ENCODE measurements at places on chromosomes 1 and 21. TPM values are rescaled to one million over a fixed set of nuclear protein-coding genes. Genes with fewer than 3 reads are reported as not detected.

TMEM82 gene
- not detected for total RNA-seq

DNA sequence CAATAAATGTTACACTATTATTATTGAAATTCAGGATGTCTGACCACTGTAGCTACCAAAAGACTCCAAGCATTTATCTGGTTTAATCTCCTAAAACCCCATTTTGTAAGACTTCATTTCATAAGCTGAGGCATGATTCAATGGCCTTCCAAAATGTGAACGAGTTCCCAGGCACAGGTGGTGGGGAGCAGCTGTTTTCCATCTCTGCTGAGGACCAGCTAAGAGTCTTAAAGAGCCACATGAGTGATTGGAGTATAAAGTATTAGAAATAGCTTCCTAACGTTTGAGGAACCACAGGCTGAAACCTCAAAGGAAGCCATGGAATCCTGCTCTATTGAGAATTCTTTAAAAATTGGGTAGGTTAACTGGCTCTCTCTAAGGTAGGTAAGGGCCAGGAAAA, 44.9 kb downstream of the SEC16B start:
- no peak overlapping the region for H3K4me3 ChIP-seq
- H3K27me3 ChIP-seq: no peaks in the 10 kb centered on the region
- H3K27ac ChIP-seq: no peak overlapping the region
- DNase-seq: no peak
- H3K36me3 ChIP-seq: no peaks in the 10 kb centered on the region
- H3K4me1 ChIP-seq: no peaks in the 10 kb centered on the region

- H3K4me1 ChIP-seq: peaks cover 38% of the 10 kb centered on the region
- no peak for DNase-seq
- no peak overlapping the region for H3K27ac ChIP-seq
- H3K36me3 ChIP-seq: no peaks in the 10 kb centered on the region
- no peak overlapping the region for H3K4me3 ChIP-seq
- H3K27me3 ChIP-seq: no peaks in the 10 kb centered on the region
Measured at GRCh38 chr1:155073377-155074242, 5.0 kb upstream of the EFNA3 start.

GRCh38 chr21:42027822-42028765, 17.9 kb upstream of the ZBTB21 start:
- H3K36me3 ChIP-seq: no peaks in the 10 kb centered on the region
- DNase-seq: peak; percentile 83
- H3K4me1 ChIP-seq: peaks cover 15% of the 10 kb centered on the region

DNA sequence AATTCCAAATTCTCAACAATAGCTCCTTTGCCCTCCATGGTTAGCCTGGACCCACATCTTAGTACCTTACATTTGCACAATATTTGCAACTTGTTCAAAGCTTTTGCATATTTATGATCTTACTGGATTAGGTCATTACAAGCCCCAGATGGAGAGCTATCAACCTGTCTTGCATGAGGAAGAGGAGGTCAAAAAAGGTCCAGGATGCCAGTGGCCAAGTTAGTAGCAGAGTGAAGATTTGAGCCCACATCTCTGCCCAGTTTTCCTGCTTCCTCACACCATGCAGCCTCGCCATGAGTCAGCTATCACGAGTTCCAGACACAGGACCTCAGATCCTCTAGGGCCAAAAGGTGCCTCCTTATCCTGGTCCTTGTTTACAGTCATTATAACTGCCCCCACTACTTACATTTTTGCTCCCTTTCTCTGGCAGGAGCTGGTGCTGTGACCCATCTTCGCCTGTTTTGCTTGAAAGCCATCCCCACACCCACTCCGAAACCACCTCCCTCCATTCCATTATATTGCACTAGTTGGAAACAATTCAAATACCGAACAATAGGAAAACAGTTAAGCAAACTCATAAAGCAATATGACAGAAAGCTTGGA, 5.0 kb upstream of the AHCYL1 start:
- H3K36me3 ChIP-seq: no peaks in the 10 kb centered on the region
- H3K4me1 ChIP-seq: peaks cover 8% of the 10 kb centered on the region
- no peaks in the 10 kb centered on the region for H3K27me3 ChIP-seq
- no peak for DNase-seq
- no peak overlapping the region for H3K4me3 ChIP-seq
- H3K27ac ChIP-seq: no peak overlapping the region

DNA sequence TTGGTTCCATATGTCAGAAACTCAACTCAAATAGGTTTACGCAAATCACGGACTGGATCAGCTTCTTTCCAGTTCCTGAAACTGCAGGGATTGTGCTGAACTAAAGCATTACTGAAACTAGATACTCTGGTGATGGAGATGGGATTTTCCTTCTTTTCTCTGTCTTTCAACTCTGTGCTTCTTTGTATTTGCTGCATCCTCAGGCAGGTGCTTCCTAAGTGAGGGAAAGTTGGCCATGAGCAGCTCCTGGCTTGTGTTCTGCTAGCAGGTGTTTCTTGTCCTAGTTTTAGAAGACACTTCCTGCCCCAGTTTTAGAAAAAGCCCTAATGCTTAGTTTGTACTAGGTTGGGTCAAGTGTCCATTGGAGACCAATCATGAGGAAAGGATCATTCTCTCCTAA, 86.7 kb upstream of the USP24 start:
- no peak for DNase-seq
- H3K4me3 ChIP-seq: no peak overlapping the region
- H3K36me3 ChIP-seq: no peaks in the 10 kb centered on the region
- no peak overlapping the region for H3K27ac ChIP-seq
